Endothelial cell of umbilical vein (primary cell): ENCODE measurements at places on chromosomes 4 and X. TPM values are rescaled to one million over a fixed set of nuclear protein-coding genes. Genes with fewer than 3 reads are reported as not detected.

GRCh38 chrX:769796-770195 lies 139.2 kb downstream of the SHOX start:
- no peak overlapping the region for H3K27ac ChIP-seq
- H3K4me3 ChIP-seq, result no peak overlapping the region
- no peaks in the 10 kb centered on the region for H3K36me3 ChIP-seq

DNA sequence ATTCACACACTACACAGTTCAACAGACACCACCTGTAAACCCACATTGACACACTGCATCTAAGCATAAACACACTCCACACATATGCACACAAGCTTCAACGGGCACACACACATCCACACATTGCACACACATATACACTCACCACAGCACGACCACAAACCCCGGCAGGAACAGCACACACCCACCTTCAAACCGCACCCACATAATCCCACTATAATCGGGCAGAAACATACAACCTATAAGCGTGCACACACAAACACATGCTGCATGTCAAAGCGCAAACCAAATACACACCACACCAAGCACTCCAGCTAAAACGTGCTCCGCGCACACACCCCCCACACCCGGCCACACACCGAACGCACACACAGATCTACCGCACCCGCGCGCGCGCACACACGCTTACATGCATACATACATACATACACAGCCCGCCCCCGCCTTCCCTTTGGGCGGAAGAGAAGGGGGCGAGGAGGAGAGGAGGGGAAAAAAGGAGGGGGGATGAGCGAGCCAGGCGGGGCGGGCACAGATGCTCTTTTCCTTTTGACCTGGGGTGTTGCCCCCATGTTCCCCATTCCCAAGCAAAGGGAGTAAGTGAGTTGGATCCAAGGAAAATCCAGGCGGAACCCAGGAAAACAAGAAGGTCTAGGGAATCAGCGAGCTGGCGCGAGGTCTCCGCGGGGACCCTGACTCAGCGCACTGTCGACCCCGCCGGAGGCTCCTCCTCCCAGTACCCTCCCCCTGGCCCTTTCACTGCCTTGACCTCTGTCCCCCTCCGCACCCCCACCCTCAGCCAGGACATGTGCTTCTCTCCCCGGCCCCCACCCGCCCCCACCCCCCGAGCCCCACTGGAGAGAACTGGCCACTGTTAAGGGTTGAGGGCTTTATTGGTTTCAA lies 9.9 kb downstream of the ARHGAP36 start:
- no peaks in the 10 kb centered on the region for H3K4me1 ChIP-seq
- H3K36me3 ChIP-seq, result no peaks in the 10 kb centered on the region
- no peak for DNase-seq
- no peak overlapping the region for H3K27ac ChIP-seq
- H3K27me3 ChIP-seq, result peaks cover 7% of the 10 kb centered on the region

UGT2B17 gene
- total RNA-seq, result not detected in 2 replicates

DNA sequence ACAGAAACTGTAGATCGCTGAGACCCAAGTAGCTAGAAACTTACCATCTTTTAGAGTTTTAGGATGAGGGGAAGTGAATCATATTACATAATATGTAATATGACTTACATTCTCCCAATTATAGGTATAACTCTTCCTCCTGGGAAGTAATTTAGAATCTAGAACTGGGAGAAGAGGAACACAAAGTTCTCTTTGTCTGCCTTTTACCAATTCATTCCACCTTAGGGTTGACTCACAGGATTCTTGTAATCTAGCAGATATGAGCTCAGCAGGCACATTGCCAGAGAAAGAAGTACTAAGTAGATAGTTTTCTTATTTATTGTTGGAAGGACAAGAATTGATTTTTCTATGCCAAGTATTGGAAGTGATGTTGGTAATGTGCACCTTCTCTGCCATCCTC lies 58.0 kb upstream of the CCSER1 start:
- no peaks in the 10 kb centered on the region for H3K36me3 ChIP-seq
- H3K27ac ChIP-seq, result no peak overlapping the region
- H3K4me1 ChIP-seq, result no peaks in the 10 kb centered on the region
- H3K27me3 ChIP-seq, result no peaks in the 10 kb centered on the region
- DNase-seq, result peak; percentile 6

DNA sequence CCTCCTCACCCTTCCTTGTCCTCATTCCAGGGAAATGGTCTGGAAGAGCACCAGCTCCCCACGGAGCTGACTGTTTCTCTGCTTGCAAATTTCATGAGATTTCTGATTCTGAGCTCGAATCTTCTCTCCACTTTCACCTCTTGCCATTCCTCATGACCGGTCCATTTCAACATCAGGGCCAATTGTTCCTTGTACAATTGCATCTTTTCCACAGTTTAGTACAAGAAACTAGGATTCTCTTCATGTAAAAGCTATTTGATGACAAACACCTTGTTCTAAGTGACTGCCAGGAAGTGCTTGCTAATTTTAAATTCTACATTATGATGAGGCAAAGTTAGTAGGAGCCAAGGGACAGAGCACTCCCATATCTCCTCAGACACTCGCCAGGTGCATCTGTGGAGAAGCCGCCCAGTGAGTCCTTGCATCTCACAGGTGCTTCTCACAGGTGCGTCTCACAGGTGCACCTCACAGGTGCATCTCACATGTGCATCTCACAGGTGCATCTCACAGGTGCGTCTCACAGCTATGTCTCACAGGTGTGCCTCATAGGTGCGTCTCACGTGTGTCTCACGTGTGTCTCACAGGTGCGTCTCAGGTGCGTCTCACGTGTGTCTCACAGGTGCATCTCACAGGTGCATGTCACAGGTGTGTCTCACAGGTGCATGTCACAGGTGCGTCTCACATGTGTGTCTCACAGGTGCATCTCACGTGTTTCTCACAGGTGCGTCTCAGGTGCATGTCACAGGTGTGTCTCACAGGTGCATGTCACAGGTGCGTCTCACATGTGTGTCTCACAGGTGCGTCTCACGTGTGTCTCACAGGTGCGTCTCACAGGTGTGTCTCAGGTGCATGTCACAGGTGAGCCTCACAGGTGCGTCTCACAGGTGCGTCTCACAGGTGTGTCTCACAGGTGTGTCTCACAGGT lies 3.0 kb upstream of the PDE6B start:
- H3K27ac ChIP-seq, result no peak overlapping the region
- H3K4me1 ChIP-seq, result no peaks in the 10 kb centered on the region
- H3K36me3 ChIP-seq, result no peaks in the 10 kb centered on the region
- H3K4me3 ChIP-seq, result no peak overlapping the region

DNA sequence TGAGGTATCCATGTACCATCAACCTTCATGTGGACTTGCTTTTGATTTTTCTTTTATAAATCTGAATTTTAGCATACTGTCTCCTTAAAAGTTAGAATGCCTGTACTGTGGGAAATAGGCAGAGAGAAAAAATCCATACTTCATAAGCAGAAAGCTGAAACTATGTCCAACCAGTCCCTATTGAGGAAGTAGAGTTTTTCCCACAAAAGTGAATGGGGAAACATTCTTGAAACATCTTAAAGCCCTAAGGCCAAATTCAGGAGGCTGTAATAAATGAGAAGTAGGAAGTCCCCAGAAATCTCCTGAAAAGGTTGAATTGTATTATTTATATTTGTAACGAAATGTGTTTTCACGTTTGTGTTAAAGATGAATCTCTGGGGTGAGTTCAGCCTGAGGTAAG lies 56.3 kb downstream of the ENOX2 start:
- H3K4me3 ChIP-seq, result no peak overlapping the region
- H3K36me3 ChIP-seq, result no peaks in the 10 kb centered on the region
- no peaks in the 10 kb centered on the region for H3K4me1 ChIP-seq
- no peak overlapping the region for H3K27ac ChIP-seq

GRCh38 chr4:182971702-182972101 lies 54.5 kb upstream of the DCTD start:
- no peak overlapping the region for H3K4me3 ChIP-seq
- no peak overlapping the region for H3K27ac ChIP-seq
- no peak for DNase-seq
- peaks cover 17% of the 10 kb centered on the region for H3K4me1 ChIP-seq

- H3K36me3 ChIP-seq, result peaks cover 6% of the 10 kb centered on the region
- no peak overlapping the region for H3K4me3 ChIP-seq
- H3K4me1 ChIP-seq, result peaks cover 12% of the 10 kb centered on the region
- H3K27me3 ChIP-seq, result no peaks in the 10 kb centered on the region
Measured at GRCh38 chr4:145898926-145899531, 39.6 kb downstream of the ZNF827 start.

DNA sequence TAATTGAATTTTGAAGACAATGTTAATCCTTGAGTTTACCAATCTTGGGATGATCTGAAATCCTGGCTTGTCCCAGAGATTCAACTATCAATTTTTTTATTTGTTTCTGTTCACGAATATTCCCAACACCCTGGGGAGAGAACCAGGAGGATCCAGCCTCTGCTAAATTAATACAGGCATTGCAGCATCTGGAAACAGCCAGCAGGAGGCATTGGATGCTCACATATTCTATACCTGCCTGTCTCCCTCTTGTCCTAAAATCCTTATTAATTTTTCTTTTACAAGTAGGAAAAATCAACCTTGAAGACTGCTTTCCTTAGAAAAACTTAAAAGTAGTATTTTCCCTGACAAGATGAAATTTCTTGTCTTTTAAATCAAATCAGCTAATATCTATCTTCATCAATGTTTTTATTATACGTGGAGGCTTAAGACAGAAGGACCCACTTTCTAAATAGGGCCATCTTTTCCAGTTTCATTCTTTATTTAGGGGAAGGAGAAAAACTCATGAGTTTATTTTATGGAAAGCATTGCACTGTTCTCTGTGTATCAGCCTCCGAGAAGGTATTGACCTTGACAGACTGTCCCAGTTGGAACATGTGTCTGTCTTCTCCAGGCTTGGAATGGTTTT lies 102.4 kb downstream of the CLNK start:
- H3K27me3 ChIP-seq, result no peaks in the 10 kb centered on the region
- no peaks in the 10 kb centered on the region for H3K4me1 ChIP-seq

DNA sequence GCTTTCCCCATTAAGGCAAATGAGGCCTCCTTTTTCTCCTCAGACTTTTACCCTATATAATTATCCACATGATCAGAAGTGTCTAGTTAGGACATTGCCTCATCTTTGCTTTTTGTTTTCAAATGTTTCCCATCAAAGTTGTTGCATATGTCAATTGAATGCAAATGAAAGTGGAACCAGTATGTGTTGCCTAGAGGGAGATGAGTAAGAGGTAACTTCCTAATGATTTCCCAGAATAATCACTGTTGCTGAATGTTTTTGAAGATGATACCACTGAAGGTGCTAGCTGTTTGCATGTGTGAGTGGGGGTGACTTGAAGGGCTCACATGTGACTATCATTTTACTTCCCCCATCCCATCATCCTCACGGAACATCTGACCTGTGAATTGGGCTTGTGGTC lies 33.9 kb downstream of the PAK3 start:
- H3K27me3 ChIP-seq, result no peaks in the 10 kb centered on the region
- H3K27ac ChIP-seq, result no peak overlapping the region
- DNase-seq, result no peak
- H3K4me3 ChIP-seq, result no peak overlapping the region
- no peaks in the 10 kb centered on the region for H3K4me1 ChIP-seq
- no peaks in the 10 kb centered on the region for H3K36me3 ChIP-seq

SHROOM4 gene
- 57.5 and 58.7 TPM in 2 replicates for total RNA-seq

PNMA6A gene
- total RNA-seq, result 1.3 and 1.8 TPM in 2 replicates

CTAG1B gene
- total RNA-seq, result not detected in 2 replicates

- no peaks in the 10 kb centered on the region for H3K36me3 ChIP-seq
- H3K4me1 ChIP-seq, result no peaks in the 10 kb centered on the region
- no peak overlapping the region for H3K4me3 ChIP-seq
- DNase-seq, result no peak
- H3K27me3 ChIP-seq, result no peaks in the 10 kb centered on the region
- no peak overlapping the region for H3K27ac ChIP-seq
Measured at GRCh38 chr4:118991686-118992085, 103.0 kb downstream of the SYNPO2 start.

DNA sequence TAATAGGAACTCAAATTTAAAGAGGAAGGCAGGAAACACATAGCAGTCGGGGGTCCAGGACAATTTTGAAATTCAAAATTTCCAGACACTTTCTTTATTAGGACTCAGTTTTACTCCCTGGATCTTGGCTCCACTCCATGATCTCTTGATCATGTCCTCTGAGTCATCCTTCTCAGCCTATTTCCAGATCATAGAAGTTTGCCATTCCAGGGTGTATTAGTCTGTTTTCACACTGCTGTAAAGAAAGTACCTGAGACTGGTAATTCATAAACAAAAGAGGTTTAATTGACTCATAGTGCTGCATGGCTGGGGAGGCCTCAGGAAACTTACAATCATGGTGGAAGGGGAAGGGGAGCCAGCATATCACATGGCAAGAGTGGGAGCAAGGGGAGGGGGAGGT lies 564.7 kb upstream of the ACTRT1 start:
- no peak overlapping the region for H3K4me3 ChIP-seq
- H3K4me1 ChIP-seq, result no peaks in the 10 kb centered on the region
- no peaks in the 10 kb centered on the region for H3K36me3 ChIP-seq
- H3K27me3 ChIP-seq, result no peaks in the 10 kb centered on the region
- no peak overlapping the region for H3K27ac ChIP-seq

STARD8 gene
- 8.4 and 14.8 TPM in 2 replicates for total RNA-seq

DNA sequence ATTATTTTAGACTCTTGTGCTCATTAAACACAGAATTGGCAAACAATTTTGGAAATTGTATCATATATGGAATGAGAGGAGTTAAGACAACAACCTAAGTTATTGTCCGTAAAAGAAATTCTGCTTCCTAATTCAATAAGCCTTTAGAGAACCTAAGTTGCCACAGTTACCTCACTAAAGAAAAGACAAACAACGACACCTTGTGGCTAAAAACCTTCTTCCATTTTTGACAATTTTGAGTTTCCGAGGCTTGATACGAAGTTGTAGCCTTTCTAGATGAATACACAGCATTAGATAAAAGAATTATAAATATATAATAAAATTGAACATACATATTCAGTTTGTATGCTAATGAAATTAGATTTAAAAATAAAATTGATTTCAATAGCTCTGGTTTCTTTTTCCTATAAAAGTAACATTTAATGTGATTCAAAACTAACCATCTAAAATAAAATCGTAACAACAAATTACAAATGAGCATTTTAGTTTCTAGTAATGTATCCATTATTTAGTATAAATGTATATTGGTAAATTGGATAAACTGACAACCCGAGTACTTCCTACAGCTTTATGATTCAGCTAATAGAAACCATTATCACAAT lies 275.1 kb downstream of the GPM6A start:
- no peaks in the 10 kb centered on the region for H3K4me1 ChIP-seq
- no peak overlapping the region for H3K27ac ChIP-seq
- H3K4me3 ChIP-seq, result no peak overlapping the region
- H3K27me3 ChIP-seq, result no peaks in the 10 kb centered on the region

CXCL1 gene
- 9.0 and 20.0 TPM in 2 replicates for total RNA-seq

NWD2 gene
- total RNA-seq, result not detected in 2 replicates

- H3K4me3 ChIP-seq, result no peak overlapping the region
- H3K4me1 ChIP-seq, result peaks cover 16% of the 10 kb centered on the region
- H3K36me3 ChIP-seq, result no peaks in the 10 kb centered on the region
- H3K27me3 ChIP-seq, result no peaks in the 10 kb centered on the region
Measured at GRCh38 chrX:39814391-39814790, 283.4 kb downstream of the BCOR start.

- no peaks in the 10 kb centered on the region for H3K27me3 ChIP-seq
Measured at GRCh38 chr4:6123976-6124375, 76.4 kb downstream of the JAKMIP1 start.

GRCh38 chrX:104660092-104660491 lies 94.1 kb downstream of the IL1RAPL2 start:
- H3K27ac ChIP-seq, result no peak overlapping the region
- no peaks in the 10 kb centered on the region for H3K4me1 ChIP-seq
- H3K4me3 ChIP-seq, result no peak overlapping the region
- DNase-seq, result no peak

TRMT44 gene
- total RNA-seq, result 17.3 and 20.7 TPM in 2 replicates
